ENCODE measurements at places on chromosomes 2 and 18. TPM values are rescaled to one million over a fixed set of nuclear protein-coding genes. Genes with fewer than 3 reads are reported as not detected.

The TANK gene
- total RNA-seq = 42.7 TPM

The UGT1A5 gene
- total RNA-seq = not detected

The RSAD2 gene
- 4.3 TPM for total RNA-seq

The FBXO36 gene
- total RNA-seq = 0.76 TPM

The ABHD1 gene
- total RNA-seq = not detected

The TMEM87B gene
- total RNA-seq = 10.0 TPM

The SP9 gene
- total RNA-seq = not detected

The EN1 gene
- total RNA-seq = not detected

The REG3G gene
- 0.28 TPM for total RNA-seq

The DUSP2 gene
- total RNA-seq = 419 TPM

The KIAA2012 gene
- total RNA-seq = not detected

The CXCR4 gene
- total RNA-seq = 17.6 TPM

The ZNF385B gene
- not detected for total RNA-seq

The GDF7 gene
- total RNA-seq = 0.03 TPM

The SLC19A3 gene
- total RNA-seq = not detected

The SULT1C4 gene
- not detected for total RNA-seq

The PTPN4 gene
- 19.3 TPM for total RNA-seq

The RIF1 gene
- 64.1 TPM for total RNA-seq

The CNOT11 gene
- 59.9 TPM for total RNA-seq

The VSNL1 gene
- not detected for total RNA-seq

The ADRA2B gene
- total RNA-seq = 0.57 TPM

The ZSWIM2 gene
- total RNA-seq = not detected

The TMX3 gene
- 39.3 TPM for total RNA-seq

The ARHGEF4 gene
- 0.84 TPM for total RNA-seq

The NPHP1 gene
- 1.5 TPM for total RNA-seq

The GPR35 gene
- 3.0 TPM for total RNA-seq

The EVA1A gene
- total RNA-seq = not detected

The BOLL gene
- total RNA-seq = not detected

The TBC1D8 gene
- 0.58 TPM for total RNA-seq

The CCDC102B gene
- total RNA-seq = 0.82 TPM

The CXCR2 gene
- not detected for total RNA-seq

The ANKRD30BL gene
- not detected for total RNA-seq

The EMILIN2 gene
- total RNA-seq = 19.2 TPM

The CD226 gene
- 168 TPM for total RNA-seq

The ASAP2 gene
- 0.22 TPM for total RNA-seq

The ERFE gene
- total RNA-seq = 0.13 TPM

The MC5R gene
- not detected for total RNA-seq

The CAMKMT gene
- total RNA-seq = 9.5 TPM

The TNP1 gene
- total RNA-seq = not detected

The MEP1B gene
- not detected for total RNA-seq

The KLHL29 gene
- total RNA-seq = 1.1 TPM

The APOB gene
- 1.1 TPM for total RNA-seq

The GTF3C2 gene
- 107 TPM for total RNA-seq

The NAB1 gene
- total RNA-seq = 27.0 TPM

The ANKRD29 gene
- total RNA-seq = not detected

The SLC16A14 gene
- 0.43 TPM for total RNA-seq

The MROH2A gene
- not detected for total RNA-seq

The SPR gene
- total RNA-seq = 7.7 TPM

The SPP2 gene
- not detected for total RNA-seq

The AFF3 gene
- 2.1 TPM for total RNA-seq

The SMIM21 gene
- total RNA-seq = not detected

The ANKRD62 gene
- total RNA-seq = not detected

The GTF2A1L gene
- total RNA-seq = not detected

The DSG4 gene
- not detected for total RNA-seq

The CCDC148 gene
- not detected for total RNA-seq

The TEKT4 gene
- not detected for total RNA-seq

The EXOC6B gene
- total RNA-seq = 7.3 TPM

The SERPINB3 gene
- total RNA-seq = not detected

The GNAL gene
- 0.35 TPM for total RNA-seq

The GALNT13 gene
- total RNA-seq = not detected

Data from activated T-cell treated with anti-CD3 and anti-CD28 coated beads, Interleukin-2, amount 50 U/mL, for 4 hours (primary cell).